CD4-positive, alpha-beta T cell treated with Interleukin-6 for 4 hours (primary cell): ENCODE measurements at places on chromosomes 1 and 21.
A peak's percentile ranks its signal among the peaks of the same experiment; 100 is the strongest.

- no peak for DNase-seq
These were observed 11.2 kb downstream of the KRTAP21-3 start for GRCh38 chr21:30707409-30707808.

DNA sequence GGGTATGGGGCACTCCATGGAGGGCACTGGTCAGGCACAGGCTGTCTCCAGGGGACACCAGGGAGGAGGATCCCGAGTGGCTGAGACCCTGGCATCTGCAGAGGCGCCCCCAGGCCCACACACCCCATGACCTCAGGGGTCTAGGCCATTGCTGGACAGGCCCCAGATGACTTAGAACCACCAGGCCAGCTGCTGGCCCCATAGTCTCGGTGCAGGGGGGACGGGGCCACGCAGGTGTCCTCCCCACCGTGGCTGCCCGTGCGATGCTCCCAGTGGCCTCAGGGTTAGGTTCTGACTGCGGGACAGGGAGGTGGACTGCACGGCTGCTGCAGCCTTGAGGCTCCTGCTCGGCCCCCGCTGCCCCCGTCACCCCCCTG, 44.0 kb downstream of the MORN1 start:
- DNase-seq = no peak

DNA sequence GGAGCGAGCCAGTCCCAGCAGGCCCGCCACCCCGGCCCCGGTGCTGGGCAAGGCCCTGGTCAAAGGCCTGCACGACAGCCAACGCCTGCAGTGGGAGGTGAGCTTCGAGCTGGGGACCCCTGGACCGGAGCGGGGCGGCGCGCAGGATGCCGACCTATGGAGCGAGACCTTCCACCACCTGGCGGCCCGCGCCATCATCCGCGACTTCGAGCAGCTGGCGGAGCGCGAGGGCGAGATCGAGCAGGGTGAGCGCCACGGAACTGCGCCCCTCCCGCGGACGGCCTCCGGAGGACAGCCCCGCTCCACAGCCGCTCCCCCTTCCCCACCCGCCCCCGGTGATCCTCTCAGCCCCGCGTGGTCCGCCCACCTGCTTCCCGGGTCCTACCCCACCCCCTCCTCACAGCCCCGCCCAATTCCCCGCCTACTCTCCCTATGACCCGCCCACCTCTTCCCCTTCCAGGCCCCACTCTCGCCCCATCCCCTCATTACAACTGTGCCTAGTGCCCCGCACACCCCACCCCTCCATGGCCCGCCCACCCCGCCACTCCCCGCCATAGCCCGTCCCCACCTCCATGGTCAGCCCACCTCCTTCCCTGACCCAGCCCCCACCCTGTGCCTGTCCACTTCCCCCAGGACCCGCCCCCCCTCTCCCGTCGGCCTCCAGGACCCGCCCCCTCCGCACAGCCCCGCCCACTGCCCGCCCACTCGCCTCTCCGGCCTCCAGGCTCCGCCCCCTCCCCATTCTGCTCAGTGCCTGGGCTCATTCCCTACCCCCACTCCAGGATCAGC, 52.7 kb downstream of the VWA5B1 start:
- DNase-seq = peak; percentile 64

GRCh38 chr1:207990876-207991582, 80.1 kb upstream of the CD34 start:
- DNase-seq = no peak

DNA sequence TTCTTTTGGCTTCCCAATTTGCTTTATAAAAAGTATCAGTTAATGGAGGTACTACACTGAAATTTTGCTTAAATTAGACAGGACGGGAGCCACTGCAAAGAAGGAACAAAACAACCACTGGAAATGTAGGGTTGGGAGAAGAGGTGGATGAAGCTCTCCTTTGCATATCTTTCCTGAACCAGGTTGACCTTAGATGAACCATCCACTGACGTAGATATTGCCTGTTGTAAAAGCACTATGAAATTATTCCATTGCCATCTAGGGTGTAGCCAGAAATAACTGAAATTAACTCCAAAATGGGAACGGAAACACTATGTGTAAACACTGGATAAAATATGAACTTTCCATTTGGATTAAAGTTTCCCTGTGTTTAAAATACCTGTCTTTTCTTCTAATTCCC, 1.2 kb upstream of the ABL2 start:
- no peak for DNase-seq

DNA sequence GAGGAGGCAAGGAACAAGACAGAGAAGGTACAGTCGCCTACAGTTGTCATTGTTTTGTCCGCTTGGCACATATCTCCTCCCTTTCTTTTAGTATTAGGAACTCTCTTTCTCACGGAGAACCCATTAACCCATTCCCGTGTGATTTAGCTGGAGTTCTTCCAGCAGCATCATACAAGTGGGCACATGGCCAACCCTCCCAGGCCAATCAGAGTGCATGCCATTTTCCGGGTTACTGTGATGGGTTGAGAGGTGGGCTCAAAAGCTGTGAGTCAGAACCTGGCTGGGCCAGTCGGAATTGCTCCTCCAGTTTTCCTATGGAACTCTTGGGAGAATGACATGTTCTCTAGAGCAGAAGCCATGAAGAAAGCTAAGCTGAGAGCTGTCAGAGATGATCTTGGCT, 83.1 kb upstream of the SOD1 start:
- DNase-seq = no peak

DNA sequence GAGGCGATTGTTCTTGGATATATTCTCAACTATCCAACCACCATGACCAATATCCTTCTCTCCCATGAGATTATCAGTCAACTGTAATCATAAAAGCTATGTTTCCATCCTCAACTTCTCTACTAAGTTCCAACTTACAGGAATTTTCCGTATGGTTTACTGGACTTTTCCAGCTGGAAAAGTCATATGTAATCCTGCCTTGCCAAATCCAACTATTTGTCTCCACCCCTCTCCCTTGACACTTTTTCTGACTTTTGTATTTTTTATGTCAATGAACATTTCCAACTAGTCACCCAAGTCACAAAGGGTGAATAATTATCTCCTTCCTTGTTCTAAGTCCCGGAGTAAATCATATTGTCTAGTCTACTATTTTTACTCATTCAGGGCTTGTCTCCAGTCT, 293.1 kb downstream of the USP25 start:
- no peak for DNase-seq

DNA sequence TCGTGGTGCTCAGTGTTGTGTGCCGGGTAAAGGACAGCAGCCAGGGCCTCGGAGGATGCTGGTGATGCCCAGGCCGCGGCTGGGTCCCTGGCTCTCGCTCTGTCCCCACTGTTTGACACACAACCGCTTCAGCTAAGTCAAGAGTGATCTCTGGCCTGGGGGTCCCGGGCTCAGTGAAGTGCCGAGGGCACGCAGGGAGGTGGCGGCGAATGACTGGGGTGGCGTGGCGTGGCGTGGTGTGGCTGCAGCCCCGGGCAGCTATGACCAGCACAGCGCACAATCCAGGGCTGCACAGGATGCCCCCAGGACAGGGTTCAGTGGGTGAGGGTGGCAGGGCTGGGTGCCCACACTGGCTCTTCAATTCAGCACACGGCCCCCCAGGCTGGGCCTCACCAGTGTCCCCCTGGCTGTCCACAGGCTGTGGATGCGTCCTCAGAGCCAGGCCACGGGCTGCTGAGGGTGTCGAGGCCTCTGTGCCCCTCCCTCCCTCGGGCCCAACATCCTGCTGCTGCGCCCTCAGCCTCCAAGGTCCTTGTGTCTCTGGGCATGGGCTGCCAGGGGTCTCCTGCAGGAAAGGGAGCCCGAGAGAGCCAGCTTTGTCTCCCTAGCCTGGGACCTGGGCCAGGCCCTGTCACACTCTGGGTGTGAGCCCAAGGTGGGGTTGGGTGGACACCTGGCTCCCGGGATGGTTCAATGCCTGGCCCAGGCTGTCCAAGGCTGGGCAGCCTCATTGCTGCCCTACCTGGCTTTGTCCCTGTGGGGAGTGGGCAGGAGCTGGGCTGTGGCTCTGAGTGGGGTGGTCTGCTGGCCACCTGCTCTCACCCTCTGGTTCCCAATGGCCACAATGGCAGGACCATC, 12.0 kb upstream of the SKI start:
- DNase-seq = no peak

- no peak for DNase-seq
These were observed 1629.3 kb downstream of the MRPL39 start for GRCh38 chr21:23977971-23978370.

GRCh38 chr1:20311289-20311688, 20.6 kb downstream of the VWA5B1 start:
- DNase-seq = no peak

GRCh38 chr1:204633665-204634064, 51.9 kb downstream of the LRRN2 start:
- no peak for DNase-seq

DNA sequence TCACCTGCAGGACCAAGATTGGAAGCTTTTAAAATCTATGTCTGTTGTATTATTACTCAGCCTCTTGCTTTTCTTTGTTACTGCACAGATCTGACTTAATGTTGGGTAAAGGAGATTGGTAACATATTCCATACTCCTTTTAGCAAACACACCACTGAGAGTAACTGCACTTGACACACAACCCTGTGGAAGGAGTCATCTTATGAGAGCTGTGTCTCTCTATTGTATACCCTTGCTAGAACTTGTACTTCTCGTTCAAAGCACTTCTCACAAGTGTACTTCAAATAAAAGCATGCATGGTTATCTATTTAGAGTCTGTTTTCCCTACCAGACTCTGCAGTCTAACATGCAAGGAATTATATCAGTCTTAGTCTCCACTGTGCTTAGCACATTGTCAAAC, 813.4 kb downstream of the ADGRL2 start:
- no peak for DNase-seq

GRCh38 chr1:98813738-98814309, 152.3 kb downstream of the SNX7 start:
- DNase-seq = no peak

- no peak for DNase-seq
These were observed 745 bp downstream of the MUL1 start for GRCh38 chr1:20507248-20507563.

DNA sequence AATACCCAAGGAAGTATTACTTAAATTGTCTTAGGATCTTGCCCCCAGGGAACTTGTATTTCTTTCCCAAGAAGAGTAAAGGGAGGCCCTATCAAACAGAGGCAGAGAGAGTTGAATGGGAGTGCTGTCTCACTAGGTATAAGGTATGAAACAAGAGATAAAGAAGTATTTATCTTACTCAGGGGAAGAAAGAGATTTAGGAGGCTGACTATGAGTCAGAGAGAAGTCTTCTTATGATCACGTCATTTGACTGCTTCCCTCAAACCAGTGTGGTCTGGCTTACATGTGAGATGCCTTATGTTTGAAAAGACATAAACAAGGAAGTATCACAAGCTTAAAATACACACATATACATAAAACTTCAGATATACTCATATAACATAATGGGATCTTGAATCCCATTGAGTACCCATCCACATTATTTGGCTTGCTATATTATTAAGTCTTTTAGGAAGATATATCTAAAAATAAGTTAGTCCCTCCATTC, 29.6 kb downstream of the DUSP10 start:
- peak; percentile 40 for DNase-seq

- DNase-seq = no peak
These were observed 318.5 kb upstream of the C1orf174 start for GRCh38 chr1:4218619-4219018.

DNA sequence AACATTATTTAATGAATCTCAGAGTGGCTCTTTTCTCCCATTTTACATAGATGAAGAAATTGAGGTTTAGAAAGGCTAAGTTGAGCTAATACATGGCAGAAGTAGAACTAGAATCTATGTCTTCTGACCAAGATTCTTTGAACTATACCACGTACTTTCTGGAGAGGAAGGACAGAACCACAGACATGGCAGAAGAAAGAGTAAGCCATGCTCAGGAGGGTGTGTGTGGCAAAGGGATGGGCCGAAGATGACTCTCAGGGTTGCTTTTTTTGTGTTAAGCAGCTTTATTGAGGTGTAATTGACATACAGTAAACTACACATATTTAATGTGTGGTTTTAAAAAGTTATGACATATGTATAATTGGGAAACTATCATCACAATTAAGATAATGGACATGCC, 69.5 kb downstream of the PEX14 start:
- peak; percentile 22 for DNase-seq

GRCh38 chr1:58333511-58333910, 213.0 kb downstream of the OMA1 start:
- no peak for DNase-seq

- no peak for DNase-seq
These were observed 75.2 kb downstream of the NGF start for GRCh38 chr1:115262886-115263285.

GRCh38 chr1:112906150-112906698, 49.8 kb downstream of the SLC16A1 start:
- DNase-seq = no peak

- DNase-seq = no peak
These were observed 11.3 kb downstream of the COA7 start for GRCh38 chr1:52686830-52687229.

DNA sequence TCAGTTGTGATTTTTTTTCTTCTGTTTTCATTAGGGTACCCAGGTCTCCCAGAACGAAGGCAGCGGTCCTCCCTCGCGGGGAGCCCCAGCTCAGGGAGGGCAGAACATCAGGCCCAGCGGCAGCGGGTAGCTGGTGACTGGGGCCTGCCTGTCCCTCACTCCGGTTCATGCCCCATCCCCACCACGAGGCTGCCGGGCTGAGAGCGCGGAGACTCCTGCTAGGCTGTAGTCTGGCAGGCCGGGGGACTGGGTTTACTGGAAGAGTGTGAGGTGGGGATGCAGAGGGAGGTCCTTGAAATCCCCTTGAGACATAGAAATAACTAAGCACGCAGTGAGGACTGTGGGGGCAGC, 10.5 kb downstream of the BRINP2 start:
- DNase-seq = no peak

DNA sequence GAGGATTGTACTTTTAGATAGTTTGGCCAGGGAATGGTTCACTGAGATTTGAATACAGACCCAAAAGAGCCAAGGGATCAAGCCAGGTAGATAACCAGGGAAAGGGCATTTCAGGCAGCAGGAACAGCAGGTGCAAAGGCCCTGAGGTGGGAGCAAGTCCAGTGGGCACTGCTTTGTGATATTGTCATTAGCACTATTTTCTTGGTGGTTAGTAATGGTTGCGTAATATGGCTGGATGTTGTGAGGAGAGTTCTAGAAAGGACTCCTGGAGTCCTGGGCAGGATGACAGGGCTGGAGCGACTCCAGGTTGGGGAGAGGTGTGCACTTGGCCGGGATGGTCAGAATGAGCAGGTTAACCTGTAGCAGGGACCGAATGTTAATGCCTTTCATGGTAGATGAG, 4.4 kb downstream of the AZIN2 start:
- no peak for DNase-seq

GRCh38 chr1:177216587-177217202, 45.9 kb downstream of the BRINP2 start:
- DNase-seq = no peak

DNA sequence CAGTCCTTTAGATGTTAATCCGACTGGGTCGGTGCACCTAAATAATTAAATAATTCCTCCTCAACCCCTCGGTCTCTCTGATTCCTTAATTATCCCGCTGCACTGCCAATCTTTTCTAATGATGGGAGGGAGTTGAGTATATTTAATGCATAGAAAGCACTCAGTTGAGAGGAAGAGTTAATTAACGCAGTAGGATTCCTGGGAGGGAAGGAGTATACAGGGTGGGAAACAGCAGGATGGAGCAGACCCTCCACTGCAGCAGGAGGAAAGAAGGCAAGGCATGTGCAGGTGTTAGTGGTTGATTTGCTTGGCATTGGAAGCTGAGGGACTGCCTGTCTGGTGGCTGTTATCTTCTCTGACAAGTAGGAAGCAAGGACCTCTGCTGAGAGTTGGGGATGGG, 9.9 kb upstream of the REN start:
- no peak for DNase-seq

GRCh38 chr1:49297783-49298182, 521.1 kb upstream of the BEND5 start:
- no peak for DNase-seq
